ENCODE measurements at places on chromosomes 3 and 15.

DNA sequence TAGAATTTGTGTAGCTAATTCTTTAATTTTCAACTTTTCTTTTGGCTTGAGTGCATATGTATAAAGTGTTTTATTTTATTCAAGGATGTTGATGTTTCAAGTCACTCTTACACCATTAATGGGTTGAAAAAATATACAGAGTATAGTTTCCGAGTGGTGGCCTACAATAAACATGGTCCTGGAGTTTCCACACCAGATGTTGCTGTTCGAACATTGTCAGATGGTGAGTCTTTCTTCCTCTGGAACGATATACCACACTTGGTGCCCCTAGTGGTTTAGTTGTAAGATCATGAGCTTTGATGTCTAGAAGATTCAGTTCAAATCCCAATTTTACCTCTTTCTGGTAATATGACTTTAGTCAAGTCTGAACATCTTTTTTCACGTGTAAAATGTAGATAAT is 119.3 kb downstream of the HCN4 start:
- DNase-seq = no peak

DNA sequence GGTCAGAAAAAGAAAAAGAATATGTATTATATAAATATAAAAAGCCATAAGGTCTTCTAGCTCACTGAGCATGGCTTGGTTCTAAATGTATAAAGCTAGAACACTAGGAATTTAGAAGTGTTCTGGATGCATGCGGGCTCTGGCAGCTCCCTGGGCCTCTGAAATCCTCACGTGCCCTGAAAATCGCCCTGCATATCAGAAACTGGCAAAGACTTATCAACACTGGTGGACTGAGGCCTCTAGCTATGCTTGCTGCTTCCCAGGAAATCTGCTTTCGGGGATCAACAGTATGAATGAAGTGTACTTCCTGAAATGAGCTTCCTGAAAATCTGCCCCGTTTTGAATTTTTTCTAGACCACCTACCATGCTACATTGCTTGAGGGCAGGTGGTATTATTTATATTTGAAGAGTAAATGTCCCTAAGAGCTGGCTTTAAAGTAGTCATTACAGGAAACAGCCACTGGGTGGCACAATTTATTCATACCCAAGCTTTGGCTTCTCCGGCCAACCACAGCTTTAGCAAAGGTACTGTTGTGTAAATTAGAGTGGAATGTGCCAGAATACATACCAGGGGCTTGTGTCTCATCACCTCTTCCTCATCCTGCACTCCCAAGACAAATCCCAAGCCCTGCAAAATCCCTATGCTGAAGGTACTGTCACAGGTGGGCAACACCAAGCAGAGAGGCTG is 17.7 kb downstream of the CRTAP start:
- peak; percentile 84 for DNase-seq

GRCh38 chr3:114417675-114418074 is 123.8 kb downstream of the TIGIT start:
- no peak for DNase-seq

GRCh38 chr15:60744826-60745460 is 266.0 kb upstream of the ICE2 start:
- DNase-seq = peak; percentile 63

DNA sequence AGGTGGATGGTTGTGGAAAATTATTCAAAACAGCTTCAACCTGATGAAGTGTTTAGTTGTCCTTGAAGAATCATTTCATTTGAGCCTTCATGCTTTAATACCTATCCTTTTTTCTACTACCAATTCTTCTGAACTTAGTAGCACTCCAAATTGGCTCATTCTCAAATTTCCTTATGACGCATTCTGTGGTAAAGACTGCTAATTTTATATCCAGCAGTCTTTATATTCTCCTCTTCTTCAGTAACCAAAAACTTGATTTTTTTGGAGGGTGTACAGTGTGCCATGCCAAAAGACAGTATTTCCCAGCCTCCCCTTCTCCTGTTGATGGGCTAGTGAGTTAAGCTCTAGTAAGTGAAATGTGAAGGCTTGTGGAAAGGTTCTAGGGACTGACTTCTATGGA is 25.2 kb downstream of the CGNL1 start:
- DNase-seq = no peak

- DNase-seq = no peak
Measured at GRCh38 chr3:185561958-185562357, 9.6 kb upstream of the LIPH start.

- no peak for DNase-seq
Measured at GRCh38 chr3:195030791-195031321, 240.1 kb downstream of the XXYLT1 start.

GRCh38 chr15:42082823-42083604 is 11.3 kb downstream of the PLA2G4D start:
- no peak for DNase-seq

GRCh38 chr3:108060331-108060730 is 30.5 kb downstream of the CD47 start:
- no peak for DNase-seq

DNA sequence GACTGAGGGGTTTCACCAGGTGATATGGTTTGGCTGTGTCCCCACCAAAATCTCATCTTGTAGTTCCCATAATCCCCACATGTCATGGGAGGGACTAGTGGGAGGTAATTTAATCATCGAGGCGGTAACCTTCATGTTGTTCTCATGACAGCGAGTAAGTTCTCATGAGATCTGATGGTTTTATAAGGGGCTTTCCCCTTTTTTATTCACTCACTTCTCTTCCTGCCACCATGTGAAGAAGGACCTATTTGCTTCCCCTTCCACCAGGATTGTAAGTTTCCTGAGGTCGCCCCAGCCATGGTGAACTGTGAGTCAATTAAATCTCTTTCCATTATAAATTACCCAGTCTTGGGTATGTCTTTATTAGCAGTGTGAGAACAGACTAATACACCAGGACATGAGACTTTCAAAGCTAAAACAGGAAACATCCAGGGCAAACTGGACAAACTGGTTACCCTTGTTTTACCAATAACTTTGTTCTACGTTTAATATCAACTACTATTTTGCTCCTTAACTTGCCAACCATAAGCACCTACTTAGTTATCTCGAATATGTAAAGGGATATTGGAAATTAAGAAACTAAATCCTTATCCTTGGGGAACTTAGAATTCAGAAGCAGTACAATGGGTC is 98.2 kb downstream of the MYH15 start:
- DNase-seq = no peak

GRCh38 chr15:101258238-101259144 is 6.6 kb upstream of the CHSY1 start:
- DNase-seq = peak; percentile 80

- DNase-seq = peak; percentile 89
Measured at GRCh38 chr3:69888040-69888942, 111.2 kb upstream of the SAMMSON start.

GRCh38 chr3:140904521-140904920 is 37.1 kb upstream of the SLC25A36 start:
- DNase-seq = no peak

DNA sequence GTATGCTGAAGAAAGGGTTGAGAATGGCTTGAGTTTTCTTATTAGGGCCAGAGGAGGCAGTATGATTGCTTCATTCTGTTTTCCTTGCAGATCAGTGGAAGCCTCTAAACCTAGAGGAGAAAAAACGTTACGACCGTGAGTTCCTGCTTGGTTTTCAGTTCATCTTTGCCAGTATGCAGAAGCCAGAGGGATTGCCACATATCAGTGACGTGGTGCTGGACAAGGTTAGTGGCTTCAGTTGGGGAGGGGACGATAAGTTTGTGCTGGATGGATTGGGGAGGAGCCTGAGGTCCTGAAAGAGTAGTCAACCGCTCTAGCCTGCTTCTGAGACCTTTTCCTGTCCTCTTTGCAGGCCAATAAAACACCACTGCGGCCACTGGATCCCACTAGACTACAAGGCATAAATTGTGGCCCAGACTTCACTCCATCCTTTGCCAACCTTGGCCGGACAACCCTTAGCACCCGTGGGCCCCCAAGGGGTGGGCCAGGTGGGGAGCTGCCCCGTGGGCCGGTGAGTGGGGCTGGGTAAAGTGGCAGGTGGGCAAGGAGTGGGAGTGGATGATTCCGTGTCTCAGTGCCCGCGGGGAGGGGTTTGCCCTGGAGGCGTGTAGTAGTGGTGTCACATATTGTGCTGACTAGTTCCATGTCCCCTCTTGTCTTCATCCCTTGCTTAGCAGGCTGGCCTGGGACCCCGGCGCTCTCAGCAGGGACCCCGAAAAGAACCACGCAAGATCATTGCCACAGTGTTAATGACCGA is 8.5 kb downstream of the EIF4G1 start:
- no peak for DNase-seq

DNA sequence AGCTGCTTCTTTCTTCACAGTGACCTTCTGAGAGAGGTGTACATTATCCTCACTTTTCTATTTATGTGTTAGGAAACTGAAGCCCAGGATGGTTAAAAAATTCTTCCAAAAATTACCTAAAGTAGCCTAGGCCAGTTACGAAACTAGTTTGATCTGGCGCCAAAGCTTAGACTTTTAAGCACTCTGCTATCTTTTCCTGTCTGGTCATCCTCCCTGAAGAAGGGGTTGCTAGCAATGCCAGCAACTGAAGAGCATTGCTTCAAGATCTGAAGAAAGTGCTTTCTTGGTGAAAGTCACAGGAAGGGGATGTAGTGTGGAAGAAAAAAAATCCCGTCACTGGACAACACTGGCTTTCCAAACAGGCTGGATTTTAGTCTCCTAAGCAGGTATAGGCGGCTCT is 618.8 kb upstream of the GRM7 start:
- DNase-seq = no peak

GRCh38 chr3:134742202-134742601 is 52.9 kb upstream of the EPHB1 start:
- DNase-seq = no peak

GRCh38 chr15:41869770-41870688 is 23.8 kb downstream of the SPTBN5 start:
- no peak for DNase-seq

DNA sequence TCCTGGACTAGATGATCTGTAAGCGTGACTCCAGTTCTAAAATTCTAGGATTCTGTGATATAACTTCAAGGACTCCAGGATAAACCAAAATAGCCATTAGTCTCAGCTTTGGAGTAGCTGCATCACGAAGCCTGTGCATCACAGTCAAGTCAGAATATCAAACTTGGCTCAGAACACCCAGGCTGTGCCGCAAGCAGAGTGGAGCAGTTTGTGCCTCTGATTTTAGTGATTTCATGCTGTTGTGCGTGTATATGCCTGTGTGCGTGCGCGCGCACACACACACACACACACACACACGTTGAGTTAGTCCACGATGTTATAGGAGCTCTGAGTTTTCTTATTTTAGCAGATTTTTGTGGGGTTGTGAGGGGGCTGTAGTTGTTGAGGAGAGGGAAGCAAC is 356.6 kb upstream of the KCNH8 start:
- no peak for DNase-seq

GRCh38 chr3:104126463-104126862 is 1240.2 kb upstream of the ALCAM start:
- DNase-seq = no peak

- DNase-seq = no peak
Measured at GRCh38 chr3:132979606-132980005, 58.6 kb upstream of the TMEM108 start.

DNA sequence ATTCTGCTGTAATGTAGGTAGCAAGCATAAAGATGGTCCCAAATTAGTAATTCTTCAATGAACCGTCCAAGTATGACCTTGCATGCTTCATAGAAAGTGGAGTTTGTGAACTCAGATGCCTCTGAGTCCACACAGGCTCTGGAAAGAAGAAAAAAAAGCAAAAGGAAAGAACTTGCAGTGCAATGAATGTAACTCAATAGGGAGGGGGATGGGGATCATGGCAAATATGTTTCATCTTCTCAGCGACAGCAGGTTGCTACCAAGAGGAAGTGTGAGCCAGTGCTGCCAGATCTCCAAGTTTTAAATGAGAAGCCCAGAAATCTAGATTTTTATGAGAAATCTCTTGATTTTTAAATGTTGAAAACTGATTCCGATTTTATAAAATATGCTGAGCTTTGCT is 50.3 kb downstream of the IL20RB start:
- no peak for DNase-seq

DNA sequence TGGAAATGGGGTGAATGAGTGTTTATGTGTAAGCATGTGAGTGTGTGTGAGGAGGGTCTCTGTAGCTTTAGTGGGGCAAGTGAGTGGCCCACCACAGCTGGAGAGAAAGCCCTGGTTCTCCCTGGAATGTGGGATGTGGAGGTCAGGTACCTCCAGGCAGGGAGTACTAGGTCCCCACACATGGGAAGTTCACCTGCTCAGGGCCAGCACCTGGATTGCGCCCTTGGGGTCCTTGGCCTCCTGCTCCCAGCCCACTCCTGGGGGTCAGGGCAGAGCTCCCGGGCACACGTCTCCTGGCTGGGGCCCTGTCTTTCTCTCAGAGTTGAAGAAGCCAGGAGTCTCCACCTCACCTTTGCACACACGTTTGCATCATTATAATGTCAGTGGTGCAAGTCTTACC is 40.0 kb upstream of the TMCC1 start:
- DNase-seq = no peak

DNA sequence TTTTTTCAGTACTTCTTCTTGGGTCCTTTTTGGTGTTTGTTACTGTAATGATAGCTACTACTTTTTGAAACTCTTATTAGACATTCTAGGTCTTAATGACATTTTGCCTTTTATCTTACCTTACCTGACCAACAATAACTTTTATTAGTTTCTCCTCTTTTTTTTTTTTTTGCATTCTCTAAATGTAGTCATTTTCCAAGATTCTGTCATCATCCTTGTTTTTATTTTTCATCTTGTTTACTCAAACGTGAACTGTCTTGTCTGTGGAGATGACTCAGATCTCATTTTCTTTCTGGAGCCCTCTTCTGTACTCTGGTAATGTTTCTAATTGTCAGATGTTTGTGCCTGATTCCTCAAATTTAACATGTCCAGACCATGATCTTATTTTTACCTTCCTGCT is 2.9 kb downstream of the ABHD5 start:
- DNase-seq = no peak

DNA sequence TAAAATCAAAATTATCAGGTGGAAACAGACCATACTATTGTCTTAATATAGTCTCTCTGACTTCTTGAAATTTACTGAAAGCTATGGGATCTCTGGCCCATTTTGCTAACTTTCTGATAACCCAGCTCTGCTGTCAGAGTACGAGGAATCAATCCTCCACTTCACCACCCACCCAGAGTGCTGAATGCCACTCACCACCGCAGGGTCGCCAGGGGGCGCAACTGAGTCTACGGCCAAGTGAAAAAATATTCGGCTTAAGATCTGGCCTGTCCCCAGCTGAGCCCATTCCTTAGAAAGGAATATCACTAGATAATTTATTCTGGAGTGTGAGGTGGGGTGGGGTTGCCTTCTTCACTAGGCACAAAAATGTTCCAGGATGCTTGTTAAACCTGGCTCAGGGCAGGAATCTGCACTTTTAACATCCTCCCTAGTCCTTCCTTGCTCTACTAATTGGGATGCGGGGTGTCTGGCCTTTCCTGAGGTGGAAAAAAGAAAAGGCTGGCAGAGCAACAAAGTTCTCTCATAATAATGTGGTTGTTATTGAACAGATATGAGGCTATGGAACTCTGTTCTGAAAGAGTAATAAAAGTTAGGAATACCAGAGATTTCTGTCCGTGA is 520.6 kb downstream of the MFSD1 start:
- peak; percentile 14 for DNase-seq

DNA sequence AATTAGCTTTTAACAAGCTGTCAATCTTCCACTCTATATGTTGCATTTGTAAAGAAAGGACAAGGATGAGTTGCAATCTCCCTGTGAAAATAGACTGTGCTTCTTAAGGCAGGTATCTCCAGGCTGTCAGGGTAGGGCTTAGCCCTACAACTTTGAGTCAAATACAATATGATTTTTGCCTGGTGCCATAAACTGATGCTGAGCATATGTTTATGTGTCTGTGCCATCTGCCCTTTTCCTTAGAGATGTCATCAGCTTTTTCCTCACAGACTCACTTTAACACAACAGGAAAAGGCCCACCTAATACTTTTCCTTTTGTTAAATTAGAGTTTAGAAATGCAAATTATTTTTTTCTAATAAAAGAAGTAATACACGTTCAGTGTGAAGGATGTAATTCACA is 548.3 kb downstream of the NLGN1 start:
- no peak for DNase-seq

Measured in pons (tissue), 1 donor.